ENCODE measurements at places on chromosomes 5 and 9.
A peak's percentile ranks its signal among the peaks of the same experiment; 100 is the strongest.

DNA sequence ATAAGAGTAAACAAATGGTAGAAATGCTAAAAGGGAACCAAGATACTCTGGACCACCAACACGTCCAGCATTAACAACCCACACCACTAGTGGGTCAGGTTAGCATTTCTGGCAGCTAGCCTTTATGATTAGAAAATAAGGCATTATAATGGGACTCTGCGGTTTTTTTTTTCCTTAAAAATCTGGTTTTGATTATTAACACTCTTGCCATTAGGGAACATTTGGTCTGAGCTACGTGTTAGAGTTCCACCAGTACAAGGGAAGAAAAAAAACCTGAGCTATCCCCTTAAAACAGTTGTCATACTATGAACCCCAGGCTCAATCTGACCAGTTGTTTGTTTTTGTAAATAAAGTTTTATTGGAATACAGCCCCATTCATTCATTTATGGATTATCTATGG, 110.4 kb downstream of the NTRK2 start:
- DNase-seq: no peak

DNA sequence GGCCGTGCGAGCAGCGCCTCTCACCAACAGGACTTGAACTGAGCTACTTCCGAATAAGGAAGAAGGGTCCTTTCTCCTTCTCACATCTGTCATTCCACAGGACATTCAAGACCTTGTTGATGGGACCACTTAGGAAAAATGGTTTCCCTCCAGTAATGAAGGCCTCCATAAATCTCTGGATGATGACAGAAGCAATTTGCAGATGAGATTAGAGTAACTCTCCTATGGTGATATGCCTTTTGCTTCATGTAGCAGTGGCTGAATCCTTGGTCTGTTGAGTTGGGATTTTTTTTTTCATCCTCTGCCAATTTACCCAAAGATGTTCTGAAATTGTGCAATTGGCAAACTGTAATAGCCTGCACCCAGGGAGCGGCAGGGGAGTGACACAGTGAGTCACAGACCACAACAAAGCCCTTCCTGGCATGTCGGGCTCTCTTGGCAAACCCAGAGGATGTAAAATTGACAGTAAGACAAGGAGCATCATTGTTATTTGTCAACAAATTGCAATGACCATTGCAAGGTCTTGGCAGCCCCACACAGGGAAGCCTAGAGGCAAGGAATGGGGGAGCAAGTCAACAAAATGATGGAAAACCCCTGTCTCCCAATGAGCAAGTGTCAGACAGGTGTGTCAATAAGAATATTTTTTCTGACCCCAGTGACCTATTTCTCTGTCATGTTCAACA, 275.9 kb downstream of the ACTL7B start:
- peak; percentile 12 for DNase-seq

DNA sequence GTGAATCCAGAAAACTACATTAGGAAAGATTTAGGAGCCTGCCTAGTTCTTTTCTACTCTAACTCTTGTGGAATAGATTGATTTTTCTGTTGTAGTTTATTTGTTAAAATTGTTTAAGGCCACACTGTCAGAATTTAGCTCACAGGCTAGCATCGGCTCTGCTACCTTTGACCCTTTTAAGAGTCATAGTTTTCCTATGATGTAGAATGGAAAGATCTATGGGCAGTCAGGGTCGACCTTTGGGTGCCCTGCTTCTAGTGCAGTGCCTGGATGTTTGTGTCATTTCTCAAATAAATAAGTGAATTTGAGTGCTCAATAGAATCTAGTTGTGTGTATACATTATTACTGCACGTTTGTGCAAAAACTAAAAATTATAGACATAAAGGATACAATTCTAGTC, 38.7 kb downstream of the BASP1 start:
- DNase-seq: no peak

- no peak for DNase-seq
These were observed 223.7 kb upstream of the GRAMD2B start for GRCh38 chr5:126199467-126199866.

GRCh38 chr9:78013934-78014333, 17.7 kb downstream of the GNAQ start:
- DNase-seq: no peak

DNA sequence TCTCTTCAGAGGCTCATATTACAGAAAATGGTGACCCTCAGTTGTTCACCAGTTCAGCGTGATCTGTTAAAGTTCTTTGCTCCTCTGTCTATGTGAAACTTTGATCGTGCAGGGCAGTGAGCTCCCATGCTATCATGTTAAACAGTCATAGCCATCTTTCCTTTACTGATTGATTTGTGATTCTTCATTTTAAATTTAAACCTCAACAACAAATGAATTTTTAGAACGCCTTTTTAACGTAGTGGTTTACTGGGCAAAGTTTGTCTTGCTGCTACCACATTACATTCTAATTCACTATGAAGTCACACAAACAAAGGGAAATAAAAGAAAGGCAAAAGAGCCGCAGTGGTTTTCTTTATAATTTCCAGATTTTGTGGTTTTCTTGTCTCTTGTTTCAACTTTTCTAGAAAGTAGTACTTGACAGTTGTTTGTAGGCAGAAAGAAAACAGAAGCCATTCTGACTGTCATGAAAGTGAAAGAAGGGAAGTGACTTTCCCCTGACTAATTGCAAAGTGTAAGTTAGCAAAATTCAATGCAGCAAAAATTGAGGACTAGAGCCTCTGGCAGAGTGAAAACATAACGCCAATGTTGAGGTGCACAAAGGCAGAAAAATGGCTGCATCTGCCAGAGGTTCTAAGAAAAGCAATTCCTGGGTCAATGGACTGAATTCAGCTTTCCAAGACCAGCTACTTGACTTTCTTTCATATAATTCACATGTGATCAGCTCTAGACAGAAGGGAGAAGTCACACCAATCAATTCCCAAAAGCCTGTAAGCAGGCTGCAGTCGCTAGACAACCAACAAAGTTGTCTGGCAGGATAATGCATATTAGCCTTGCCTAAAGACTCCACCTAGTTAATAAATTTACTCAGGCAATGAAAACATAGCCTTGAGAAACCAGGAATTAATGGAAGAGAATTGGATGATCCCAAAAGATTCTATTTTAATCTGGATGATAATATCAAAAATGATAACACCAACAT, 7.1 kb upstream of the IFNA6 start:
- no peak for DNase-seq

- DNase-seq: no peak
These were observed 40.8 kb downstream of the SHC3 start for GRCh38 chr9:89137542-89138462.

DNA sequence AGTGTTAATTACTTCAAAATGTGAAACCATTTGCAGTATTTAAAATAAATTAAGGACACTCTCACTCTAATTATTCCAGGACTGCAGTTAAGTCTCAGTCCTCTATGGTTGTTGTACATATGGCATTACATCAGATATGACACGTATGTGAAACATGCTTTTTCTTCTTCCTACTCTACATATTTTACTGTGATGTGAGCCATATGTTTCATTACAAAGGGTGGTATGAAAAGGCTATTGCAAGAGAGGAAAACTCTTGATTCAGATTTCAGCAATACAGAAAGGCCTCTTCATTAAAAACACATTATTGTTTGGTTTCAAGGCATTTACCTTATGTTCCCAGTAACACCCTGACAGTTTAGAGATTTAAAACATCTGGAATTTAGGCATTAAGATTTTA, 964.5 kb upstream of the DMAC1 start:
- no peak for DNase-seq

DNA sequence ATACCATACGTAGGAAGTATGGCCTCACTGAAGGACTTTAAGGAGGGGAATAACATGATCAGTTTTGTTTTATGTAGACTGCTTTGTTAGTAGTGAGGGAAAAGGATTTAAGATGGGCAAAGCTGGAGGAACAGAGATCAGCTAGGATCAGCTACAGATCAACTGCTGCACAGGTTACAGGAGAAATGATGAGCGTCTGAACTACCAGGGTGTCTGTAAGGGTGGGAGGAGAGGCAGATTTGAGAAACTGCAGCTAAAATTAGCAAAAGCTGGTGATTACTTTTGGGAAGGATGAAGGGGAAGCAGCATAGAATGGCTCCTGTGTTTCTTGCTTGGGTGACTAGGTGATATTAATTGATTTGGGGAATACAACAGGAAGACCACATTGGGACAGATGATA, 39.3 kb downstream of the VCP start:
- no peak for DNase-seq

GRCh38 chr5:56327809-56328208, 94.7 kb upstream of the ANKRD55 start:
- DNase-seq: no peak

- DNase-seq: no peak
These were observed 30.2 kb downstream of the ITGA2 start for GRCh38 chr5:53019320-53019719.

- no peak for DNase-seq
These were observed 42.1 kb upstream of the OLFM1 start for GRCh38 chr9:135045264-135045927.

DNA sequence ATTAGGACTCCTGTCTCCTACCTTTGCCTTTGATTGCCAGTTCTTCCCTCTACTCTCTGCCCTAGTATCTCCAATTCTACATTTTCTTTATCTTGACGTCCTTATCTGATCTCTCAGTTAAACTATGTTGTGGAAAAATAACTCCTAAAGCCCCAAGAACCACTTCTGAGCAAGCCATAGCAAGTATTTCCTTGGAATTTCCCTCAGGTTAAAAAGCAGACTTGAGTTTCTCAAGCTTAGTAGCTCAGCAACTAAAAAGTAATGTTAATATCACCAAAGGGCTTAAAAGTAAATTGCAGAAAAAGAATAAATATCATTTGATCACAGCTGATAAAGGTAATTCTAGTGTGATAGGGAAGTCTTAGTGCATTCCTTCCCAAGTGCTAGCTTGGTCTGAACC, 13.2 kb upstream of the HSPB3 start:
- DNase-seq: no peak

DNA sequence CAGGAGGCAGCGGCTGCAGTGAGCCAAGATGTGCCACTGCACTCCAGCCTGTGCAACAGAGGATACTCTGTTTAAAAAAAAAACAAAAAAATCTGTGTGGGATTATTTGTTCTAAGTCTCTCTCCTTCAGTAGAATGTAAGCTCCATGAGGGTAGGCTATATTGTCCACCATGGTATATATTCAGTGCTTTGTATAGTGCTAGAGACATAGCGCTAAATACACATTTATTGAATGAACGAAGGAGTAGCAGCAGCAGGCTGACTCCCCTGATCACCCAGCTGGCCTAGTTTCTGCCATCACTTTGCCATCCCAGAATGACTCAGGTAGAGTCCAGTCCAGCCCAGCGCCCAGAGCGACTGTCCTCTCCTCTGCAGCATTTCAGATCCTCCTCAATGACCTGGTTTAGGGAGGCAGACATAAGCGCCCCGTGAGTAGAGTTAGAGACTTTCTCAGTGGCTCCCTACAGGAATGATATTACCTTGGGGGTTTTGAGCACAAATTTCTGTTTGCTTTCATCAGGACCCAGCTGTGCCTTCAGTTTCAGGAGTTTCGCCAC, 716 bp downstream of the HARS1 start:
- DNase-seq: no peak

DNA sequence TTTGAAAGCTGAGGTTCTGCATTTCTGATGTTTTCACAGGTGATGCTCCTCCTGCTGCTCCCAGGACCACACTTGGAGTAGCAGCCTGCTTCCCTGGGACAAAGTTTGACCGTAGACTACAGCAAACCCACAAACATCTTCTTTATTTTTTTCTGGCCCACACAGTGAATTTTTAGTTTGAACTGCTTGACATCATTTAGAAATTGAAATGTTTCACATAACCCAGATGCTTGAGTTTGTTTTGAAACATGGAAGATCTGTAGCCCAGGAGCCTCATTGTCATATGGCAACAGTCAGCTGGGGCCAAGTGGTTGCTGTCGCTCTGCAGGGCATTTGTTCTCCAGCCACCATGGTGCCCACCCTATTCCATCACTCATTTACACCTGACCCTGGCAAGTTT, 8.4 kb downstream of the SH3TC2 start:
- DNase-seq: no peak

DNA sequence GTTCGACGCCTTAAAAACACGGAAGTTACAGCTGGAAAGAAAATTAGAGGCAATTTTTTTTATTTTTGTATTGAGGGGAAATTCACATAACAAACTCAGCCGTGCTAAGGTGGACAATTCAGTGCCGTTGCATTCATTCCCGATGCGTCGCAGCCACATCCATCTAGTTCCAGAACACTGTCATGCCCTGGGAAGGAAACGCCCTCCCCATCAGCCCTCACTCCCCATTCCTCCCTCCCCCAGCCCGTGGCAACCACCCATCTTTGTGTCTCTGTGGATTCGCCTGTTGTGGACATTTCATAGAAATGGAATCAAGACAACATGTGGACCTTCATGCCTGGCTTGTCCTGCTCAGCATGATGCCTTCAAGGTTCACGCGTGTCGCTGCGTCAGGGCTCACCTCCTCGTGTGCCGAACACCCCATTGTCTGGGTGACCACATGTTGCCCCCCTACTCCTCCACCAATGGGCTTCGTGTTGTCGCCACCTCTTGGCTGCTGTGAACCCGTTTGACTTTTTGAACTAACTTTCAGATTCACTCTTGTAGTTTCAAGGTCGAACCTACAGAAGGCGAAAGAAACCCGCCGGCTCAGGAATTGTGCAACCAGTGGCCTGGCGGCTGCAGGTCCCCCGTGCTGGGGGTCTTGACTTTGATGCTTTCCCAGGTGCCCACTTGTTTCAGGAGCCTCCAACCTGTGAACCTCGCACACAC, 17.4 kb upstream of the CAMSAP1 start:
- DNase-seq: no peak

- DNase-seq: no peak
These were observed 1.9 kb upstream of the FST start for GRCh38 chr5:53478411-53479044.

GRCh38 chr9:8842402-8843193, 1043.0 kb upstream of the DMAC1 start:
- DNase-seq: no peak

DNA sequence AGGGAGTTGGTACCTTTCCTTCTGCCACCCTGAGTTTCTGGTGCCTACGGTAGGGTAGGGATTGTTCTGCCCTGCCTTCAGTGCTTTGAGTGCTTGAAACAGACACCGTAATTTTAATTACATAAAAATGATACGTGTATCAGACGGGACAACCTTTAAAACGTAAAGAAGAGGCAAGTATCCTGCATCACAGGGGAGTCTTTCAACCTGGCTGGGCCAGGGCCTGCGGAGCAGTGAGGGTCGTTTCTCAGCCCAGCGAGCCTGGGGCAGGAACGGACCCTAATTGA, 483 bp upstream of the DAB2IP start:
- DNase-seq: no peak

GRCh38 chr5:115684513-115685037, 58.7 kb upstream of the TMED7 start:
- DNase-seq: no peak

DNA sequence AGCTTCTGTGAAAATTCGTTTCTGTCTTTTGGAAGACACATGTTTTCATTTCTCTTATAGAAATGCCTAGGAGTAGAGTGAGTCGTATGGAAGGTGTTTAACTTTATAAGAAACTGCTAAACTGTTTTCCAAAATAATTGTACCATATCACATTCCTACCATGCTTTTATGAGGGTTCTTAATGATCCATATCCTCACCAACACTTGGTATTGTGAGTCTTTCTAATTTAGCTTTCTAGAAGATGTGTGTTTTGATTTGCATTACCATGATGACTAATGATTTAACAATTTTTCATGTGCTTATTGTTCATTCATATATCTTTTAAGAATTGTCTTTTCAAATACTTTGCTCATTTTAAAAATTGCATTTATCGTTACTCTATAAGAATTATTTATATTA, 223.6 kb downstream of the COMMD10 start:
- no peak for DNase-seq

GRCh38 chr5:1119312-1119831, 7.5 kb upstream of the SLC12A7 start:
- DNase-seq: no peak

GRCh38 chr5:63125392-63125791, 546.8 kb downstream of the LRRC70 start:
- no peak for DNase-seq

GRCh38 chr5:35203403-35203802, 26.9 kb downstream of the PRLR start:
- DNase-seq: no peak

Measured in anterior cingulate cortex (tissue), 58 donors.